ENCODE measurements at places on chromosomes 1 and 21. TPM values are rescaled to one million over a fixed set of nuclear protein-coding genes. Genes with fewer than 3 reads are reported as not detected.

DNA sequence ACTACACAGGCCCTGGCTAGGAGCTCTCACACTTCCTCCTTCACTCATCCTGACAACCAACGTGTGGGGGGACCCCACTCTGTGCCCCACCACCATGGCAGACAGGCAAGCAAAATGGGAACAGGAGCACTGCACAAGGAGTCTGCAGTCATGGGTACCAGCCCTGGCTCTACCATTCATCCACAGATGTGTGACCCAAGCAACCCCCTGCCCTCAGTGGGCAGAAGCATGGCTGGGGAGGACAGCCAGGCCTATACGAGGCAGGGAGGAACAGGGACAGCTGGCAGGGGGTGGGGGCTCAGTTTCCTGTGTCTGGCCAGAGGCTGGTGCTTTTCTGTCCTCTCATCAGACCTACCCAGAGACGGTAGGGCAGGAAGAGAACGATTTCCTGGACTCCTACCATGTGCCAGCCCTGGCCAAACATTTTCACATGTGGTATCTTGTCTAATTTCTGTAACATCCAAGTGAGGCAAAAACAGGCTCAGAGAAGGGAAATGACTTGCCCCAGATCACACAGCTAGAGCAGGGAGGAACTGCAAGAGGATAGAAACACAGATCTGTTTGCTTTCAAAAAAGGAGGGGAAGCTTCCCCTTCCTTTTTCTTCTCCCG is 178.0 kb downstream of the HIVEP3 start:
- H3K27me3 ChIP-seq: no peaks in the 10 kb centered on the region
- H3K27ac ChIP-seq: peak overlapping the region; percentile 21
- no peak overlapping the region for H3K4me3 ChIP-seq
- H3K36me3 ChIP-seq: no peaks in the 10 kb centered on the region

- H3K27me3 ChIP-seq: no peaks in the 10 kb centered on the region
- no peaks in the 10 kb centered on the region for H3K36me3 ChIP-seq
- H3K27ac ChIP-seq: no peak overlapping the region
- H3K4me1 ChIP-seq: no peaks in the 10 kb centered on the region
- no peak overlapping the region for H3K4me3 ChIP-seq
- no peak for DNase-seq
Measured at GRCh38 chr1:245067257-245067656, 87.5 kb upstream of the KIF26B start.

GRCh38 chr1:177246710-177247580 is 76.2 kb downstream of the BRINP2 start:
- H3K27me3 ChIP-seq: no peaks in the 10 kb centered on the region
- DNase-seq: no peak
- H3K4me3 ChIP-seq: no peak overlapping the region
- no peaks in the 10 kb centered on the region for H3K36me3 ChIP-seq
- peaks cover 6% of the 10 kb centered on the region for H3K4me1 ChIP-seq
- H3K27ac ChIP-seq: no peak overlapping the region

SPATA21 gene
- 0.13 TPM for polyA plus RNA-seq

KRTAP21-2 gene
- polyA plus RNA-seq: not detected

DNA sequence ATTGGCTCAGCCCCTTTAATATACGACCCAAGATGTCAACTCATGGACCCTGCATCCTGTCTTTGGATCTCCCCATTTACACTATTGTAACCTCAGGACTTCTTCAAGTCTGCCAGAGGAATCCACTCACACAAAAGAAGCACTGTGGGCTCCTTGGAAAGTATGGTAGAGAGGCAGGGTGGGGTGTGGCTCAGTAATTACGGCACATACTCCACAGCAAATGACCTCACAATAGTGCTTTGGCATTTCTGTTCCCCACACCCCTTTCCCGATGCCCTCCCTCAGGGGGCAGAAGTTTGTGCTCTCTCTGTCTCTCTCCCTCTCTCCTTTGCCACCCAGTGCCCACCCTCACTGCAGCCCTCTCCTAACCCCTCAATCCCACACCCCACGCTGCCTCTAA is 27.8 kb upstream of the IFNAR2 start:
- no peak overlapping the region for H3K27ac ChIP-seq
- no peaks in the 10 kb centered on the region for H3K27me3 ChIP-seq
- H3K36me3 ChIP-seq: no peaks in the 10 kb centered on the region
- peaks cover 18% of the 10 kb centered on the region for H3K4me1 ChIP-seq

DNA sequence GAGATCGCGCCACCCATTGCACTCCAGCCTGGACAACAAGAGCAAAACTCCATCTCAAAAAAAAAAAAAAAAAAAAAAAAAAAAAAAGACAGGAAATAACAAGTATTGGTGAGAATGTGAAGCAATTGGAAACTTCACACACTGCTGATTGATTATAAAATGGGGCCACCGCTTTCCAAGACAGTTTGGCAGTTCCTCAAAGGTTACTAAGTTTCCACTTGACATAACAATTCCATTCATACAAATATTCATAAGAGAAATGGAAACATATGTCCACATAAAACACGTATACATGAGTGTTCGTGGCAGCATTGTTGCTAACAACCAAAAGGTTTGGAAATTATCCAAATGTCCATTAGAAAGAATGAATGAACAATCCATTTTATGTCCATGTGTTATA is 26.3 kb downstream of the USP24 start:
- DNase-seq: no peak
- no peaks in the 10 kb centered on the region for H3K27me3 ChIP-seq
- H3K27ac ChIP-seq: no peak overlapping the region
- H3K4me1 ChIP-seq: no peaks in the 10 kb centered on the region
- H3K36me3 ChIP-seq: no peaks in the 10 kb centered on the region

OR2L13 gene
- 0.46 TPM for polyA plus RNA-seq

DNA sequence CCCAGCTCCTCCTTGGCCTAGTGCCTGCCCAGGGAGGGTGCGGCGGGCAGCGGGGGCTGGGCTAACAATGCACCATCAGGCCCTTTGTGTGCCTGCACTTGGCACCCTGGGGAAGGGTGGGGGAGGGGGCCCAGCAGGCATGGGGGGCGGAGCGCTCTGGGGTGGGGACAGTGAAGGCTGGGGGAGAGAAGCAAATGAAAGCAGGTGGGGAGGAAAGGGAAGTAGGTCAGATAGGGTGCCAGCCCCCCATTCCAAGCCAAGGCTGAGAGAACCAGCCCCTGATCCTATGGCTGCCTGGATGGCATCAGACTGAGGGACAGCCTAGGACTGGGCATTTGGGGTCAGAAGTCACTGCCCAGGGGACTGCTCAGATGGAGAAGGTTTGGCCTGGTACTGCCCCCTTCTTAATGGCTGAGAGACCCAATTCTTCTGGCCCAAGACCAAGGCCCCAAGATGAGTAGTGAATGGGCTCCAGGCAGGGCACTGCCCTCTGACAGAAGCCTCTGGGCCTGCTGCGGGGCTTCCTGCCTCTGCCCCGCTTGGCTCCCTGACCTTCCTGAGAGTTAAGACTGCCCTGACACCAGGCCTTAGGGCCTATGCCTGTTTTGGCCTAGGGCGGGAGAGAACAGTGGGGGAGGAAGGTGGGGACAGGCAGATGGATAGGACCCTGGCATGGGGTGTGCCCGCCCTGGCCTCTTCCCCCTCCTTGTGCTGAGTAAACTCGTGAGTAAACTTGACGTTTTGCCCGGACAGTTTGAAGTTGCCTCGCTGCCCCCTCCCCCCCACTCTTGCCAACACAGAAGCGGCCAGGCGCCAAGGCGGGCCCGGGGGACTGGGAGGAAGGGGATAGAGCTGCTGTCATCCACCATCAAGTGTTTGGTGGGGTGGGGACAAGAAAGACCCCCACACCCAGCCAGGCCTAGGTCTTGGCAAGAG is 2.7 kb downstream of the ZBTB7B start:
- H3K4me3 ChIP-seq: peak overlapping the region; percentile 73
- H3K36me3 ChIP-seq: no peaks in the 10 kb centered on the region
- H3K27me3 ChIP-seq: no peaks in the 10 kb centered on the region

FALEC gene
- polyA plus RNA-seq: not detected

DNA sequence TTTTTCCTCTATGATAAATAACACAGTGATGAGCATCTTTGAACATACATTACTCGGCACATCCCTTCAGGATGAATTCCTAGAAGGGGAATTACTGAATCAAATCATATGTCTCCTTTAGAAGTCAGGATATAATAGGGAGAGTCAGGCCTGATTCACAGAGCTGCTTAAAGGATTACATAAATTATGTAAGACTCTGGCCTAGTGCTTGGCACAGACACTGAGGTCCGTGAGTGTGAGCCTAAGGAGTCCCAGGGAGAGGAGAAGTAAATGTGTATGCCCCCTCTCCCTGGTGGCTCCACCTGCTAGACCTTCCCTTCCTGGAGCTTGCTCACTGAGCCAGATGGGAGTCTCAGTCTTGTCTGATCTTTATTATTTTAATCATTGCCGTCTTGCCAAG is 8.6 kb upstream of the FOXE3 start:
- no peaks in the 10 kb centered on the region for H3K4me1 ChIP-seq
- no peak for DNase-seq
- H3K27ac ChIP-seq: no peak overlapping the region
- no peak overlapping the region for H3K4me3 ChIP-seq
- H3K27me3 ChIP-seq: no peaks in the 10 kb centered on the region

DNA sequence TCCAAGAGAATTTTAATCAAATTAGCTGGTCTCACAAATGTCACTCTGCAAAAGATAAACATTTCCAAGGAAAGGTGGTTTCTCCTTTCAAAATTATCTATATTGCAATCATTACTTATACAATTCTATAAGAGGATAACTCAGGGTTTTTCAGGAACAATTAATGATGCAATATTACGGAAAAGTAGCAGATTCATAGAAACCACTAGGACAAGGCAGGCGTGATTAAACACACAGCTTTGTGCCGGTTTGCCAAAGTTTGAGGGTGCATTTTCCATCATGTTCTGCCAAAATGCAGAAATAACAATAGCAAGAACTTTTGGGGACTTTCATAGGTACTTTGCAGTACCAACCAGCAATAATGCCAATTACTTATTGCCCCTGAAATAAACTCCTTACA is 605 bp downstream of the TNFRSF9 start:
- no peak overlapping the region for H3K27ac ChIP-seq
- no peaks in the 10 kb centered on the region for H3K36me3 ChIP-seq
- no peak overlapping the region for H3K4me3 ChIP-seq
- DNase-seq: no peak

DNA sequence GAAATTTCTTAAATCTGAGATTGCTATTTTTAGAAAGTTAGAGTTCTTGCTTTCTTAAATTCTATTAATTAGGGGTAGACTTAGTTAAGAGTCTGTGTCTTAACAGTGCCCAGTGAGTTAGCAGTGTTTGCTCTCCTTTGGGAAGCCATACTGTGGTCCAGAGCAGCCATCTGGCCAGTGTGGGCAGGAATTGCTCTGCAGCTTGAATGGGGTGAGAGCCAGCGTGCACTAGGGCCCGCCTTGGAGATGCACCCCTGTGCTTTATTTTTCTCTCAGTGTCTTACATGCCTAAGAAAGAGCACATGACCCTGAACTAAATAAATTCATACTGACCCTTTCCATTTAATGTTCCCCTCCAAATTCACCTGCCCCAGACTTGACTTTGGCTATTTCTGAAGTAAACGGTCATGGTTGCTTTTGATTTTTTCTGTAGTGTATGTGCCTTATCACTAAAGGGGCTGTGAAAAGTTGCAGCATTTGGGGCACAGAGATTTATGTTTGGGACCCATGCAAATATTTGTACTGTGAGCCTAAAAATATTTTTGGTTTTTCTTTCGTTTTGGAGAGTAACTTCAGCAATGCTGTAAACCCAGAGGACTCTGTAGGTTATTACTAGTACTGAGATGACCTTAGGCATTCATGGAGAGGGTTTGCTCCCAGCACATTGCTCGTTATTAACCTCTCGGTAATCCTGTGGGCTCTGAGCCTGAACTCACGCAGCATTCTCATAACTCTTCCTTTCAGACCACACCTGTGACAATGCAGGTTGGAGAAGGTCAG is 21.3 kb upstream of the KCNQ4 start:
- H3K27me3 ChIP-seq: no peaks in the 10 kb centered on the region
- H3K36me3 ChIP-seq: no peaks in the 10 kb centered on the region
- no peak overlapping the region for H3K4me3 ChIP-seq
- H3K27ac ChIP-seq: no peak overlapping the region
- H3K4me1 ChIP-seq: no peaks in the 10 kb centered on the region

ENAH gene
- polyA plus RNA-seq: 142 TPM

DNA sequence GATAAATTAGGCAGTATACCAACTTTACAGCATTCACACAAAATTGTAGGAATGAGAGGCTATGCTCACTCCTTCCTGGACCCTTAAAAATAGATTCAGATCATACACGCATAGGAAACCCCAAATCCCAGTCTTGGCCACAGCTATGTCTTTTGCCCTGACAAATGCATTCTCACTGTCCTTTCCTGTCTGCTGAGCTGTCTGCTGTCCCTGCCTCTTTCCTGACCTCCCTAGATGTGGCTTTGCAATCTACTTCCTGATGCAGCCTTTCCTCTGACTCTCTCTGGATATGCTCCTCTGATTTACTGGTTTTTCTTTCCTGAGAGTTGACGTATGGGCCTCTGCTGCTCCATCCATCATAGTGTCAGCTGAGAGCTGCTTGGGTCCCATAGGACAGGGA is 59.8 kb upstream of the SLC35F3 start:
- no peaks in the 10 kb centered on the region for H3K36me3 ChIP-seq
- no peaks in the 10 kb centered on the region for H3K4me1 ChIP-seq
- no peak for DNase-seq
- H3K27me3 ChIP-seq: no peaks in the 10 kb centered on the region

DNA sequence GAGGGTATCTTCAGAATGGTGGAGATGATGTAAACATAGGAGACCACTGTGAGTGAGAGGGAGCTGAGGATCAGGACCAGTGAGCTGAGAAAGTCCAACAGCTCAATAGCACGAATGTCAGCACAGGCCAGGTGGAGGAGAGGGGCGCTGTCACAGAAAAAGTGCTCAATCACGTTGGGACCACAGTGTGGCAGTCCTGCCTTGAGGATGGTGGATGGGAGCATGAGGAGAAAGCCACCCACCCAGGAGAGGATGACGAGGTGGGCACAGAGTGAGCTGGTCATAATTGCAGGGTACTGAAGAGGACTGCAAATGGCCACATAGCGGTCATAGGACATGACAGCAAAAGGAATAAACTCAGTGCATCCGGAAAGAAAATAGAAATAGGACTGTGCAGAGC is 8.1 kb downstream of the OR11L1 start:
- no peaks in the 10 kb centered on the region for H3K36me3 ChIP-seq
- no peak overlapping the region for H3K4me3 ChIP-seq
- no peaks in the 10 kb centered on the region for H3K4me1 ChIP-seq
- no peak for DNase-seq

FCRL6 gene
- 0.26 TPM for polyA plus RNA-seq

VCAM1 gene
- 162 TPM for polyA plus RNA-seq

PLA2G2A gene
- polyA plus RNA-seq: 10.2 TPM

LRP8 gene
- polyA plus RNA-seq: 7.6 TPM

ITLN2 gene
- not detected for polyA plus RNA-seq

- no peak overlapping the region for H3K27ac ChIP-seq
- H3K27me3 ChIP-seq: no peaks in the 10 kb centered on the region
- DNase-seq: no peak
- H3K4me3 ChIP-seq: no peak overlapping the region
- H3K4me1 ChIP-seq: peaks cover 10% of the 10 kb centered on the region
Measured at GRCh38 chr1:27622828-27623227, 12.2 kb downstream of the FGR start.

GRCh38 chr1:80540596-80540995 is 1260.1 kb upstream of the ADGRL2 start:
- no peak overlapping the region for H3K27ac ChIP-seq
- no peak for DNase-seq
- no peak overlapping the region for H3K4me3 ChIP-seq
- no peaks in the 10 kb centered on the region for H3K4me1 ChIP-seq

ASCL5 gene
- not detected for polyA plus RNA-seq

- H3K27me3 ChIP-seq: no peaks in the 10 kb centered on the region
- no peak overlapping the region for H3K27ac ChIP-seq
- no peaks in the 10 kb centered on the region for H3K4me1 ChIP-seq
- H3K36me3 ChIP-seq: no peaks in the 10 kb centered on the region
- H3K4me3 ChIP-seq: no peak overlapping the region
- no peak for DNase-seq
Measured at GRCh38 chr21:18771845-18772380, 368.3 kb upstream of the TMPRSS15 start.

All from adrenal gland (tissue), 19 donors.